Cerebellar cortex (tissue), 1 donor: ENCODE measurements at places on chromosomes 11 and 22.
A peak's percentile ranks its signal among the peaks of the same experiment; 100 is the strongest.

DNA sequence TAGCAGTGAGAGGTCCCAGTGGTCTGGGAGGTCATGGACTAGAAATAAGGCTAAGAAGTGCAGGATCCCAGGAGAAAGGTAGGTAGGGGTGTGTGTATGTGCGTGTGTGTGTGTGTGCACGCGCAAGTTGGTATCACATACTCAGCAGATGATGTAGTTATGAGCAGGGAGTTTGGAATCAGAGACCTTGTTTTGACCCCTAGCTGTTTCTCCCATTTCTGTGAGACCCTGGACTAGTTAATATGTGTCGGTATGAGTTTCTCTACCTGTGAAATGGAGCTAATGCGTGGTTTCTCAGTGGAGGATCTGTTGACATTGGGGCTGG, 1.3 kb downstream of the SERPING1 start:
- DNase-seq: peak; percentile 25

DNA sequence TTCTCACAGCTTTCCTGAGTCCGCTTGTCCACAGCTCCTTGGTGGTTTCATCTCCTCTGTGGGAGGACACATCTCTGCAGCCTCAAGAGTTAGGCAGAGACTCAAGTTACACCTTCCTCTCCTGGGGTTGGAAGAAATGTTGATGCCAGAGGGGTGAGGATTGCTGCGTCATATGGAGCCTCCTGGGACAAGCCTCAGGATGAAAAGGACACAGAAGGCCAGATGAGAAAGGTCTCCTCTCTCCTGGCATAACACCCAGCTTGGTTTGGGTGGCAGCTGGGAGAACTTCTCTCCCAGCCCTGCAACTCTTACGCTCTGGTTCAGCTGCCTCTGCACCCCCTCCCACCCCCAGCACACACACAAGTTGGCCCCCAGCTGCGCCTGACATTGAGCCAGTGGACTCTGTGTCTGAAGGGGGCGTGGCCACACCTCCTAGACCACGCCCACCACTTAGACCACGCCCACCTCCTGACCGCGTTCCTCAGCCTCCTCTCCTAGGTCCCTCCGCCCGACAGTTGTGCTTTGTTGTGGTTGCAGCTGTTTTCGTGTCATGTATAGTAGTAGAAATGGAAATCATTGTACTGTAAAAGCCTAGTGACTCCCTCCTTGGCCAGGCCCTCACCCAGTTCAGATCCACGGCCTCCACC, 11.7 kb downstream of the RASD2 start:
- DNase-seq: no peak

GRCh38 chr11:97989121-97989520, 1031.6 kb upstream of the CNTN5 start:
- no peak for DNase-seq

DNA sequence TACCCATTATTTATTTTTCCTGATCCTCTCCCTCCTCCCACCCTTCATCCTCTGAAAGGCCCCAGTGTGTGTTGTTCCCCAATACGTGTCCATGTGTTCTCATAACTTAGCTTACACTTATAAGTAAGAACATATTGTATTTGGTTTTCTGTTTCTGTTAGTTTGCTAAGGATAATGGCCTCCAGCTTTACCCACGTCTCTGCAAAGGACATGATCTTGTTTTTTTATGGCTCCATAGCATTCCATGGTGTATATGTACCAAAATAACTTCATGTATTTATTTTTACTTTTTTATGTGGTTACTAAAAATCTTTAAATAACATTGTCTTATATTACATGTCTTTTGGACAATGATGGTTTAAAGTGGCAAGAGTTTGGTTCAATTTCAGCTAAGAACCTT, 15.2 kb downstream of the PDGFD start:
- no peak for DNase-seq

GRCh38 chr11:7672276-7672959, 882 bp downstream of the CYB5R2 start:
- DNase-seq: no peak

- DNase-seq: no peak
Observed at GRCh38 chr11:60566776-60567175, 51.6 kb downstream of the MS4A13 start.

DNA sequence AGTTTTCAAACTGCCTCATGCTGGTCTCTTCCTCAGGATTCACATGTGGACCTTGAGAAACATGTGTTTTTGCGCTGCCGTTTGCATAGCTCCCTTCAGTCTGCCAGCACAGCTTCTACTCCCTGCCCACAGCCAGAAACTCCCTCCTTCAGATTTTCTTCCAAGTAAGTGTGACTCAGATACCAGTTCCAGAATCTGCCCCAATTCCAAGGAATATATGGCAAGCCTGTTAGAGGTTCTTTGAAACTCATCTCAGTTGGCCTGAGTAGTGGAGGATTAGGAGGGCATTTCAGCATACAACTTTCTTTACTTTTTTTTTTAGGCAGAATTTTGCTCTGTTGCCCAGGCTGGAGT, 67.1 kb downstream of the SNX19 start:
- DNase-seq: no peak

DNA sequence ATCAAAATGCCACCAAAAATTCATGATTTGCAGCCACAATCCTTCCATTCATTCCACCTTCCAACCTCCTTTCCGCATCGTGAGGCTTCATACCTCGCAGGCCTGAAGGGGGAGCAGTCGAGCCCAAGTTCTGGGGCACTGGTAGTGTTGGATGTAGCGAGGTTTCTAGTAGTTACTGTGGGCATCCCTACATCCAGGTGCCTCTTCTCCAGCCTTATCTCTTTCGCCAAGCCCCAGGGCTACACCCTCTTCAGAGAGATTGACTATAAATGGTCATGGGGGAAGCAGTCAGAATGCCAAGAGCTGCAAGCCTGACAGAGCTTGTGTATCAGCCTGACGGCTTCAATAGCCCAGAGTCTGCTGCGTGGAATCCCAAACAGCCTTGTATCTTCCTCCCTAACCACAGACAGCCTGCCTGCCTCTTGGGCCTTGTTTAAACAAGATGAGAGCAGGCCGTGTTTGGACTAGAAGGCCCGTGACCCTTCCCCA, 28.9 kb downstream of the CLMP start:
- DNase-seq: peak; percentile 32

DNA sequence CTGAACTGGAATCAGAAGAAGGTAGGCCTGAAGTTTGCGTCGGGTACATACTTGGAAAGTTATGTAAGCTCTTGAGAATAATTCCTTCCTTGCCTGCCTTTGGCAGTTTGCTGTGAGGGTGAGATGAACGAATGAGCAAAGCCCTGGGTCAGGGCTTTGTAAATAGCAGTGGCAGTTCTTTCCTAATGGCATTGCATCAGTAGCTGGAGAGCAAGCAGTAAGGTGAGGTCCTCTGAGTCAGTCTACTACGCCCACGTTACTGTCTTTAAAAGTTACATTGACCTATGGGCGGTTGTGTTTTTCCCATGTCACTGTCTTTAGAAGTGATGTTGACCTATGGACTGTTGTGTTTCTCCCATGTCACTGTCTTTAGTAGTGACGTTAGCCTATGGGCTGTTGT, 179.1 kb upstream of the E2F8 start:
- DNase-seq: no peak

GRCh38 chr11:77444261-77444660, 29.6 kb downstream of the PAK1 start:
- DNase-seq: no peak

DNA sequence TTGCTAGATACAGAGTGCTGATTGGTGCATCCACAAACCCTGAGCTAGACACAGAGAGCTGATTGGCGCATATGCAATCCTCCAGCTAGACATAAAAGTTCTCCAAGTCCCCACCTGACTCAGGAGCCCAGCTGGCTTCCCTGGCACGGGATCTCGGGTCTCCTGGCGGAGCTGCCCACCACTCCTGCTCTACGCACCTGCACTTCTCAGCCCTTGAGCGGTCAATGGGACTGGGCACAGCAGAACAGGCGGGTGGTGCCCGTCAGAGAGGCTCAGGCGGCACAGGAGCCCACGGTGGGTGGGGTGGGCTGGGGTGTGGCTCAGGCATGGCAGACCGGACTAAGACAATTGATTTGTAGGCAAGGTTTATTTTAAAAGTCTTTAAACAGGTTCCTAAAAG, 1365.5 kb downstream of the FAM181B start:
- no peak for DNase-seq

- no peak for DNase-seq
Observed at GRCh38 chr11:108766596-108767173, 101.8 kb downstream of the DDX10 start.

GRCh38 chr11:46298699-46299433, 21.4 kb downstream of the CREB3L1 start:
- DNase-seq: no peak

DNA sequence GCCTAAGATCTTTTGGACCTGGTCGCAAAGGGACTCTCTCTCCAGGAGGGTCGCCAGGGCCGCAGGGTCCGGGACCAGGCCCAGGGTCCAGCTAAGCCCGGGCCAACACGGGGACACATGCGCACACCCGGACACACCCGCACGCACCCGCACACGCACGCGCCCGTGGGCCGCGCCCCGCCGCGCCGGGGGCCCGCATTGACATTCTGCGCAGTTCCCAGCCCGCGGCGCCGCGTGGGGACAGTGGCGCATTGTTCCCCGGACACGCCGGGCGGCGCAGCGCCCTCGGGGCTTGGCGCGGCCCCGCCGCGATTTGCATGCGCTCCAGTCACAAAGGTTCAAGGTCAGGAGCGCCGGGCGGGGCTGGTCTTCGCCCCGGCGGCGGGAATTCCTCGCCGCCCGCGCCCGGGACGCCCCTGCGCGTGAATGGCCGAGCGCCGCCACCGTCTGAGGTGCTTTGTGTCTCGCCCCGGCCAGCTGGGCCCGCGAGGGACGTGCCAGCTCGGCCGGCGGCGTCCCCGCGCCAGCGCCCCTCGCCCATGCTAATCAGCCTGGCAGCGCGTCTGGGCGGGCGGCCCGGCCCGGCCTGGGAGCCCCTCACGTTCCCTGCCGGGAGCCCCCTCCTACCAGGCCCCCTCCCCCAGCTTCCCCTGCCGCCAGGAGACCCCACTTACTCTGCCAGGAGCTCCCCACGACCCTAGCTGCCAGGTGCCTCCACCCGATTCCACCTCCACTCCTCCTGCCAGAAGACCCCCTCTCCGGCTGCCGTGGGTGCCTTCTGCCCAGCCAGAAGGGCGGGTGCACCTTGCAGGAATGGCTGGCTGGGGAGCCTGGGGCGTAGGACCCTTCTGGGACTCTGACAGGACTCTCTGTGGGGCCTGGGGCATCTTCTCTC, 50.5 kb upstream of the WNT7B start:
- DNase-seq: no peak

- peak; percentile 1 for DNase-seq
Observed at GRCh38 chr11:38460896-38461295, 1862.9 kb upstream of the RAG2 start.

DNA sequence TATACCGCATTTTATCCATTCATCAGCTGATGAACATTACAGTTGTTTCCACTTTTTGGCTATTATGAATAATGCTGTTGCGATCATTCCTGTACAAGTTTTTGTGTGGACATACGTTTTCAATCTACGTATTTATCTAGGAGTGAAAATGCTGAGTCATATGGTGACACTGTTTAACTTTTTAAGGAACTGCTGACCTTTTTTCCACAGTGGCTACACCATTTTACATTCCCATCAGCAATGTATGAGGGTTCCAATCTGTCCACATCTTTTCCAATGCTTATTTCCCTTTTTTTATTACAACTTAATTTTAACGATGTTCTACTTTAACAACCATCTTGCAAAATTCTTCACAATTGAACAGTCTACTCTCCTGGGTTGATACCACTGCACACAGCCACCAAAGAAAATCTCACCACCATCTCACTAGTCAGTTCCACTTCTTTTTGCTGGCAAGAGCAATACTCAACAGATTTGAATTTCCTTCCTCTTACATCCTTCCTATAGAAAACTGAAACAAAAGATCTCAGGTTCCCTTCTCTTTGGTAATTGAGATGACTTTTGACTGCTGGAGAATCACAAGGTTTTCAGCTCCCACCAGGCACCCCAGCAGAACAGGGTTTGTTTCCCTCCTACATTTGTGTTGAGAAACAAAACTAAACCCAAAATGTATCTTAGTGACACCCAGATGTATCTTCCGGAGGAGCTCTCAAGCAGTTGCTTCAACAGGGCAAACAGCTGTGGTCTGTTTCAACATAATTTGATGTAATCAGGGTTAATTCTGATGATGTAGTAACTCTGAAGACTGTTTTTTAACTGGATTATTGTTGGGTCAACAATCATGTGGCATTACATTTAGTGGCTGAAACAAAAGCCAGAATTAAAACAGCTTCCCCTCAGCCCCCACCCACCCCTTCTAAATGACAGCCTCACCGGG, 7.0 kb upstream of the GAB2 start:
- no peak for DNase-seq

- DNase-seq: no peak
Observed at GRCh38 chr11:65109231-65110198, 2.2 kb upstream of the TM7SF2 start.

DNA sequence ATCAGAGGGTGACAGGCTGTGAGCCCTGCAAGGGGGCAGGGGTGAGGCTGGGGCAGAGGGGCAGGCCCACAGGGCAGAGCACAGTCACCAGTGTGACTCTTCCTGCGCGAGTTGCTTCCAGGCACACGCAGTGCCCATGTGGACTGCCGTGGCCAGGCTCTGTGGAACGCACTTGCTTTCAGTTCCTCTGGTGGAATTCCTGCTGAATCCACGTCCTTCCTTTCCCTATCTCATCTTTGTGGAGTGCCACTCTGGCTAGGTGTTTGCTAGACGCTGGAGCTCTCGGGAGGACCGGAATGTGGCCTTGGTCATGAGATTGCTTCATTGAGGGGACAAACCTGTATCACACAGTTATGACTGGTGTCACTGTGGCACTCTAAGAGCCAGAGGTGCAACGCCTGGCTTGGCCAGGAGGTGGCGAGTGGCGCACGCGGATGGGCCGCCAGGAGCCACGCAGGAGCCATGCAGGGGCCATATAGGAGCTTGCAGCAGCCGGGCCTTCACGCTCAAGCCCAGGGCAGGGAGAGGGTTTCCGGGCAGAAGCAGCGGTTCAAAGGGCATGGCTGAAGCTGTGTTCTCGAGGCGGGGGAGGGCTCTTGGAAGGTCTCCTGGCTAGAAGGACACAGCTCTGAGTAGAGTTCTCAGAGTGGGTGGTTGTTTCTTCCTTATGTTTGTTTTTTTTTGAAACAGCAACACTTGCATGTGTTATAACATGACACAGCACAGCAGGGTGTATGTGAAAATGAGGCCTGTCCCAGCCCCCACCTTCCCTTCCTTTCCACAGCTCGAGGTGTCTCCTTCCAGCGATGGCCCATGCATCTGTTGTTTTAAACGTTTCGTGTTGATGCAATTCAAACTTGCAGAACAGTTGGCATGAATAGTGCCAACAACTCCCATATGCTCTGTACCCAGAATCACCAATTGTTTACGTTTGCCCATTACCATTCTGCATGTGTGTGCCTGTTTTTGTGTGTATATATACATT, 36.2 kb downstream of the TBC1D22A start:
- DNase-seq: peak; percentile 74

- no peak for DNase-seq
Observed at GRCh38 chr11:117010808-117011540, 87.3 kb downstream of the SIK3 start.

DNA sequence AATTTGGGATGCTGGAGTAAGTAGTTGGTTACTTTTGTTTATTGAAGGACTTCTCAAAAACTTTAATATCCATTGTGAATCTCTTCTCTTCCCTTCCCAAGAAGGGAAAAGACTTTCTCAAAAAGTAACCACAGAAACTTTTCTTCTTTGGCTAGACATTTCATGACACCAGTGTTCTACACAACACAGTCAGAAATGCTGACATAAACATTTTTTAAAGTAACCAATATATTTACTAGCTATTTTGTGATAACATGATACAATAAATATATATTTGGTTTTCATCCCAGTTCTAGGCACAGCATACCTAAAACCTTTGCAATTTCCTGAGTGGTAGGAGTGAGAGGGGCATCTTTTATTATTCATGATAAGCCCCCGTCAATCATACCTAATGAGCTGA, 47.8 kb downstream of the FAM118A start:
- no peak for DNase-seq

- no peak for DNase-seq
Observed at GRCh38 chr11:60159868-60160267, 23.0 kb downstream of the MS4A6A start.
